ENCODE measurements at places on chromosomes 16 and 17. TPM values are rescaled to one million over a fixed set of nuclear protein-coding genes. Genes with fewer than 3 reads are reported as not detected.

The ABCA10 gene
- 0.88 TPM for total RNA-seq

The MYADML2 gene
- total RNA-seq: not detected

The PPP1R27 gene
- total RNA-seq: not detected

The EZH1 gene
- 12.9 TPM for total RNA-seq

The KRT33B gene
- total RNA-seq: not detected

The TVP23A gene
- total RNA-seq: not detected
